Activated CD8-positive, alpha-beta memory T cell treated with anti-CD3 and anti-CD28 coated beads, Interleukin-2, amount 50 U/mL, for 4 hours (primary cell): ENCODE measurements at places on chromosomes 6 and 20.

- DNase-seq: no peak
These were observed 18.0 kb upstream of the MYL9 start for GRCh38 chr20:36523341-36523740.

GRCh38 chr6:162532283-162533008, 195.1 kb downstream of the PRKN start:
- no peak for DNase-seq

GRCh38 chr20:34768096-34768495, 57.4 kb downstream of the NCOA6 start:
- no peak for DNase-seq

- DNase-seq: no peak
These were observed 90.2 kb downstream of the ZDHHC14 start for GRCh38 chr6:157471077-157471686.

GRCh38 chr6:31495580-31495979, 2.4 kb upstream of the MICB start:
- DNase-seq: no peak

DNA sequence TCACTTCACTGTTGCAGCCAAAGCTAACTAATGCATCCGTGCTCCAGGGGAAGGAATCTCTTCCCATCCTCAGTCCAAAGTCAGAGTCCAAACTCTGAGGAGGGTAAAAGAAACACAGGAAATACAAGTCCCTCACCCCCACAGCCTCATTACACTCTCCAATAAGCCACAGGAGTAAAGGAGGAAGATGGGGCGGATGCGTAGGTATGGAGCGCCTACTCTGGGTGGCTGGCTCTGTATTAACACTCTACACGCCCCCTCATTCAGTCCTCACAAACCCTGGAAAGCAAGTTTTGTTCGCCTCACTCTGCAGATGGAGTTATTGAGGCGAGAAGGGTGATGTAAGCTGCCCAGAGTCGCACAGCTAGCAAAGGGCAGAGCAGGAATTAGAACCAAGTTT, 242.9 kb downstream of the NRN1 start:
- no peak for DNase-seq

DNA sequence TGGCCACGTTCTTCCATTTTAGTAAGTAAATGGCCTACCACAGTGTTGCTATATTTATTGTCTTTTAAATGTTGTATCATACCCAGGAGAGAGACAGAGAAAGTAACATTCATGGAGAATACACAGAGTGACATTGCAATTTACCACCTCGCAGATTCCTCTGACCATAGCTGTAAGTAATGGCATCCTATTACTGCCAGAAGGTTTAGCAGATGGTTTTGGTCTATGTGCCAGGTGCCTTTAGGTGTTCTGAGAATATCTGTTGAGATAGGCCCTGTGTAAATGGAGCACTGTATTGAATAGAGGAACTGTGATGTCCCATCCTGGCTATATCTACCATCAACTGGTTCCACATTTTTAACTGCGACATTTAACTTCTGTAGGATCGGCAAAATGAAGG, 559.6 kb downstream of the KIF16B start:
- DNase-seq: no peak
